ENCODE measurements at places on chromosomes 3 and 15.

DNA sequence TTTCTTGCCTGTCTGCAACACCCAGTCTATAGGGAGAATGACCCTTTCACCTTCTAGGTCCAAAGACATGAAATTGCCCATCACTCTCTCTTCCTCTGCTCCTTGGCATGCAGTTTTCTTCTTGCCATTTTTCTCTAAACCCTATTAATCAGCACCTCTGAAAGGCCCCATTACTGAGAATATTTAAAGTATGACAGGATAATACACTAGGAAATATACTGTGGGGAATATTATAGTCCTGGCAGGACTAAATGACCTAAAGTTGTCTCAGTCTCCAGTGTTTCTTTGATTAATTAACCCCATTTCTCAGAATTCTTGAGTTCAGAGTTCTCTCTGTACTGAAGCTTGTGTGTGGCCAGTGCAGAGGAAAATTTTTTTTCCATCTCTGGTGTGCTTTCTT lies 730.7 kb downstream of the AGBL1 start:
- no peak for DNase-seq

- no peak for DNase-seq
These were observed 469.1 kb upstream of the ARHGEF26 start for GRCh38 chr3:153652076-153652475.

DNA sequence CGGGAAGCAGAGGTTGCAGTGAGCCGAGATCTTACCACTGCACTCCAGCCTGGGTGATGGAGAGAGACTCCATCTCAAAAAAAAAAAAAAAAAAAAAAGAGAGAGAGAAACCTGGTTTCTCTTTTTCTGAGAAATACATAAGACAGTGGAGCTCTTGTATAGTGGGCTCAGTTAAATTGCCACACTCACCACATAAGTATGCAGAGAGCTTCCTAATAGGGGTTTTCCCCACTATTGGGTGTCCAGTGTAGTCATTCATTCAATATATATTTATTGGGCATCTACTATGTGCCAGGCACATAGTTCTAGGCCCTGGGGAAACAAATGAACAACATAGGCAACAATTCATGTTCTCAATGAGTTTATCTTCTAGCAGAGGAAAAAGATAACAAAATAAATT lies 48.9 kb upstream of the FMN1 start:
- DNase-seq, result no peak

DNA sequence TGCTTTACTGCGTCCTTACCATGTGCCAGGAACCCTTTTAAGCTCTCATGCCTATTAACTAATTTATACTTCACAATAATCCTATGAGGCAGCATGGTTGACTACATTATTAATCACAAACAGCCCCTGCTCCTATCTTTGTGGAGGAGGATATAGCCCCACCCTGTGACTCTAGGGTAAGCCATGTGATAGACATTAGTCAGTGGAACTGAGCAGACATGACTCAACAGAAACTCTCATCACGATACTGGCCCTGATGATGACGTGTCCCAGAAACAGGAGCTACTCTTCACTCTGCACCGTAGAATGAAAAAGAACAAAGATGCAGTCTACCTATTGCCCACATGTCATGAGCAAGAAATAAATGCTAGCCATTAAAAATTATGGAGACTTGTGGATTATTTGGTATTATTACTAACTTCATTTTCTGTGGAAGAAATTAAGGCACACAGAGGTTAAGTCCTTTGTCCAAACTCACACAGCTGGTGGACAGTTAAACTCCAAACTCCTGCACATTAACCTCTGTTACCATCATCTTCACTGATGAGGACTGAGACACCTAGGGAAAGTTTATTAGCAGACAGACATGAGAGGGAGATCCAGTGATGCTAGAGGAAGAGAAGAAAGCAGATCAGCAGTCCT lies 51.2 kb downstream of the CFAP20DC start:
- DNase-seq, result no peak

DNA sequence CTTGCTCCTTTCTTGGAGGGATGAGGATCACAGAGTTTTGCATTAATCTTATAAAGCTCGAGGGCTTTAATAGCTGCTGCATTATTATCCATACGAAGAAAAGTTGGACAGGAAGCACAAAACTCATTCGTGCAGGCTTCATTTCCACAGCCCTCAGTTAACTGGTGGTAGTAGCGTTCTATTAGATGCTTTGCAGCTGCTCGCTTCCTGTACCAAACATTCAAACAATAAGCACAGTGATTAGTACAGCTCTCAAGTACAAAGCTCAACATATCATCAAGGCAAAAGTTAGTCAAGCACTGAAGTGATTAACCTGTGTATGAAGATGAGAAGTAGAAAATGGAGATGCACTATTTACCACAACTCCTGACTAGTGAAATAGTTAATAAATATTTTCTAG lies 63.3 kb downstream of the UBE3A start:
- no peak for DNase-seq

- no peak for DNase-seq
These were observed 129.8 kb downstream of the MEIS2 start for GRCh38 chr15:36970522-36970921.

GRCh38 chr3:71087143-71088018 lies 496.1 kb downstream of the FOXP1 start:
- no peak for DNase-seq

- DNase-seq, result no peak
These were observed 7.1 kb upstream of the TTC14 start for GRCh38 chr3:180594631-180595558.

DNA sequence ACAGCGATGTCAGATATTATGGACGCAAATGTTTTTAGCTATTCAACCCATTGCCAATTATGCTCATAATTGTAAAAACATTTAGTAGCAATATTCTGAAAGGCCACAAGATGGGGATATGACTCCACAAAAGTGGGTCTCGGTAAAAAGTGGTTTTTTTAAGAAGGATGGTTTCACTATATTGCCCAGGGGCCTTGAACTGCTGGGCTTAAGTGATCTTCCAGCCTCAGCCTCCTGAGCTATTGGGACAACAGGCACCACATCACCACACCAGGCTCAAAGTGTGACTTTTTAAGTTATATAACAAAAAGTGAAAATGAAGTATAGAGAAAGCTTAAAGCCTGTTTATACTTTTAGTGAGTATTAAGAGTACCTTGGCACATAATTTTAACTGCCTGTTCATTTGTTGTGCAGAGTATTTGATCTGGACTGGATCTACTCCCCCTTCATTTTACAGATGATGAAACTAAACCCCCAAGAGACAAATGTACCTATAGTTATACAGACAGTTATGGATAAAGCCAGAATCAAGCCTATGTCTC lies 9.4 kb downstream of the NAA50 start:
- DNase-seq, result no peak

DNA sequence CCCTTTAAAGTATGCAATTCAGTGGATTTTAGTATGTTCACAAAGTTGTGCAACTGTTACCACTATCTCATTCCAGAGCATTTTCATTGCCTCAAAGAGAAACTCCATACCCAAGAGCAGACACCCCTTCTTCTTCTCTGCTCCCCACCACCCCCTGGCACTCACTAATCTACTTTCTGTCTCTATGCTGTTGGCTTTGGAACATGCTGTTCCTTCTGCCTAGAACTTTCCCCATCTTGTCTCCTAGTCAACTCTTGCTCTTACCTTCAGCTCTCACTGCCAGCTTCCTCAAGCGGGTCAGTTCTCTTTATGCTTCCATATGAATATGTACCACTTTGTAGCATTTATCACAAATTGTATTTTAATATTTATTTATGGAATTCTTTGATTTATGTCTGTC lies 50.1 kb downstream of the TYRO3 start:
- no peak for DNase-seq

DNA sequence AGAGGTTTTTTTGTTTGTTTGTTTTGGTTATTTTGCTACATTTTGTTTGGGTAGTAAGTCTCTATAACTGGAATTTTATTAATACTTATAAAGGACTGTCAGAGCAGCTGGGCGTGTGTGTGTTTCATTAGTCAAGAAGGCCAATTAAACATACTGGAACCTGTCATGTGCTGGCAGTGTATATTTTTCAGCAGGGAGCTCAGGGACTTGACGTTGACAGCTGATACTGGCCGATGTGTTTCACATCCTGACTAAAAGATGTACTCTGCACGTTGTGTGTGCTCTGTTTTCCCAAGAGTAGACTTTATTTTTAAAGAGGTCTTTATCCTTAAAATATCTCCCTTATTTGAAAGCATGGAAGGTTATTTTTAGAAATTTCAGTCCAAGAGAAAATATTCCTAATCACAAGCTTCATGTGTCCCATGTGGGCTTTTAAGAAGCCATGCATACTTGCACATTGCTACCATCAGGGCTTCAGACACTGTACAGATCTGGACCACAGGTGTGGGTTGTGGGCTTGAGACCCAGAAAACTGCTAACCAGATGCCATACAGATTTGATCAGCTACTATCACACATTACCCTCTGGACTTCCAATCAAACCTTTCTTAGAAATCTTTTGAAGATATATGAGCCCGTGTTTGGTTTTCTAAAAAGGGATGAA lies 135.9 kb downstream of the FEZF2 start:
- no peak for DNase-seq

GRCh38 chr3:127274200-127274760 lies 13.6 kb downstream of the PRR20G start:
- DNase-seq, result no peak

GRCh38 chr3:109023656-109024254 lies 70.1 kb upstream of the GUCA1C start:
- DNase-seq, result no peak

DNA sequence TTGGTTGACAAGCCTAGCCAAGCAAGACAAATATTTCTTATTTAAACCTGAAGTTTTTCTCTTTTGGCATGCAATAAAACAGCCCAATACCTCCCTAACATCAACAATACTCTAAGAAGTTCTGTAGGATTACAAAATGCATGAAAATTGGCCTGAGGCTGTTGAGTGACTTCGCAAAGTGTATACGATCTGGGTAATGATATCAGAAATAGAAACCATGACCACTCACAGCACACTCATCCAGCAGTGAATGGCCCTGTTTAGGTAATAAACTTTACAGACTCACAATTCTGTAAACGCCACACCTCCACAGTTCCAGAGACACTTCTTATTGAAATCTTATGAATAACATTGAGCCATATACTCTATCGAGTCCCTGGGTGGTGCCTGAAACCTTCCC lies 83.0 kb upstream of the NAALADL2 start:
- no peak for DNase-seq

DNA sequence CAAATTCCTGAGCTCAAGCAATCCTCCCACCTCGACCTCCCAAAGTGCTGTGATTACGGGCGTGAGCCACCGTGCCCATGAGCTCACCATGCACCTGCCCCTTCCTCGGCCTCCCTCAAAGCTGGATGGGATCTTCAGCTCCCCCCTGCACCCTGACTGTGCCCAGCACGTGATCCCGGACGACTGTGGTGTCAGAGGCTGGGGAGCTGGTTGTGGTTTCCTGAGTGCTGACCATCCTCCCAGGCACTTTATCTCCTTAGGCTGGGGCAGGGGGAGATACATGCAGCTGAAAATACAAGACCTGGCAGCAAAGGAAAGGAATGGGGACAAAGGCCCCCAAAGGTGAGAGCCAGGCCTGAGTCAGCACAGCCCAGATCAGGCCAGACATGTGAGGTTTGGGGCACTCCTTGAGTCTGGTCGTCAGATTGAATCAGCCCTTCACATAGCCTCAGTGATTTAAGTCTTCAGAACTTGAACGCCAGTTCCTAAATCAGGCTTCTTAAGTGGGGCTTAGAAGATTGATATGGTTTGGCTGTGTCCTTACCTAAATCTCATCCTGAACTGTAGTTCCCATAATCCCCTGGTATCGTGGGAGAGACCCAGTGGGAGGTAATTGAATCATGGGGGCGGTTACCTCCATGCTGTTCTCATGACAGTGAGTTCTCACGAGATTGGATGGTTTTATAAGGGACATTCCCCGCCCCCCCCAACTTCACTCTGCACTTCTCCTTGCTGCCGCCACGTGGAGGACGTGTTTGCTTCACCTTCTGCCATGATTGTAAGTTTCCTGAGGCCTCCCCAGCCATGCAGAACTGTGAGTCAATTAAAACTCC lies 35.8 kb downstream of the PRKCD start:
- no peak for DNase-seq

DNA sequence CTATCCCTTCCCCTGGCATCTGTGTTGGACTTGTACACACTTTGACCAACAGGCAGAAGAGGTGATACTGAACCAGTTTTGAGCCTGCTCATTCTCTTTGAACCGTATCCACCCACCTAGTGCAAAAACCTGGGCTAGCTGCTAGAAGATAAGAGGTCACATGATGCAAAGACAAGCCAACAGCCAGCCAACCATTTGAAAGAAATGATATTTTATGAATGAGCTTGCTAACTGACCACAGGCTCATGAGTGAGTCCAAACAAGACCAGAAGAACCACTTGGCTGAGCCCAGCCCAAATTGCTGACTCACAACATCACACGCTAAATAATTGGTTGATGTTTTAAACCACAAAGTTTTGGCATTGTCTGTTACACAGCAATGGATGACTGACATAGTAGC lies 74.0 kb upstream of the CTNNB1 start:
- DNase-seq, result no peak

- DNase-seq, result no peak
These were observed 14.7 kb upstream of the LMCD1 start for GRCh38 chr3:8486936-8487335.

DNA sequence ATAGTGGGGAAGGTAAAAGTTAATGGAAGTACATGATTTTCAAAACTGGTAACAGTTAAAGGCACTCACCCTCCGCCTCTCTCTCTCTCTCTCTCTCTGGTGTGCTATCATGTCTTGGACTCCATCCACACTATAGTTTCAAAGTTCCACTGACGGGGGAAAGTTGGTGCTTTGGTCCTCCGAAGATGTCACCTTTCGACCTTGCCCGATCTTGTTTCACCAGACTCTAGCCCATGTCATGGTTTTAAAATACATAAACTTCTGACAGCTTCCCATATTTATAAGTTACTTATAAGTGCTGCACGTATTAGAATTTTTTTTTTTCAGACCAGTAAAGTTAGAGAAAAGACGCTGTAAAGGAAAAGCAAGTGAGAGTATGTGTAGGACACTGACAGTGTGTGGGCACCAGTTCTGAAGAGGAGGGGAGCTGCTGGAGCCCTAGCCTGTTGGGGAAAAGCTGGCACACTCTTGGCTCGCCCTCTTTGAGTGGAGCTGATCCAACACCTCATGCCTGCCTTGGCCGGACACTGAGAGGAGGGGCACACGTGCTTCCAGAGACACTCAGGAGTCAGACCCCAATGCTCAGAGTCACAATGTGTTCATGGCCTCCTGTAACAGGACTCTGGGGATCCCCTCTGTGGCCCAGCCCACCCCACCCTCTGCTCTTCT lies 200.5 kb upstream of the TPM1 start:
- no peak for DNase-seq

DNA sequence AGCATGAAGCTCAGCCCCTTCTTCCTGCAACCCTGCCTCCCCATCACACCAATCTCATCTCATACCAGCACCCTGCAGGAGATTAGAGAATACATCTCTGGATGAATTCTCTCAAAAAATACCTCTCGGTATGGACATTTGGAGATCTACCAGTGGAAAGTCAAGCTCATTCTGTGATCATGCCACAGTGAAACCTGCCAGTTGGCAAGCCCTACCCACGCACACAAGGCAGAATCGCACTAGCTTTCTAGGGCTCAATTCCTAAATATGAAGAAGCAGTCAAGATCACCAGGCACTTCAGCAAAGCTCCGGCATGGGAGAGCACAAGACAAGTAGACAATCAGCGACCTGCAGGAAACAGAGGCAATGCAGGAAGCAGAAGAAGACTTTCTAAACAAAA lies 221.2 kb downstream of the NTRK3 start:
- no peak for DNase-seq

- DNase-seq, result no peak
These were observed 47.0 kb downstream of the HEG1 start for GRCh38 chr3:125008766-125009165.

- no peak for DNase-seq
These were observed 212.2 kb downstream of the FOXP1 start for GRCh38 chr3:71371282-71371681.

- peak; percentile 74 for DNase-seq
These were observed 1.0 kb downstream of the KLHL24 start for GRCh38 chr3:183636221-183637105.
